ENCODE measurements at places on chromosomes 12 and 14. TPM values are rescaled to one million over a fixed set of nuclear protein-coding genes. Genes with fewer than 3 reads are reported as not detected.

TMEM30B gene
- 5.6 TPM for total RNA-seq

GRCh38 chr12:58419196-58419760 is 477.9 kb downstream of the ATP23 start:
- no peaks in the 10 kb centered on the region for H3K4me1 ChIP-seq
- H3K27ac ChIP-seq, result no peak overlapping the region
- no peaks in the 10 kb centered on the region for H3K27me3 ChIP-seq
- H3K36me3 ChIP-seq, result no peaks in the 10 kb centered on the region
- H3K4me3 ChIP-seq, result no peak overlapping the region

SSTR1 gene
- total RNA-seq, result not detected

DNA sequence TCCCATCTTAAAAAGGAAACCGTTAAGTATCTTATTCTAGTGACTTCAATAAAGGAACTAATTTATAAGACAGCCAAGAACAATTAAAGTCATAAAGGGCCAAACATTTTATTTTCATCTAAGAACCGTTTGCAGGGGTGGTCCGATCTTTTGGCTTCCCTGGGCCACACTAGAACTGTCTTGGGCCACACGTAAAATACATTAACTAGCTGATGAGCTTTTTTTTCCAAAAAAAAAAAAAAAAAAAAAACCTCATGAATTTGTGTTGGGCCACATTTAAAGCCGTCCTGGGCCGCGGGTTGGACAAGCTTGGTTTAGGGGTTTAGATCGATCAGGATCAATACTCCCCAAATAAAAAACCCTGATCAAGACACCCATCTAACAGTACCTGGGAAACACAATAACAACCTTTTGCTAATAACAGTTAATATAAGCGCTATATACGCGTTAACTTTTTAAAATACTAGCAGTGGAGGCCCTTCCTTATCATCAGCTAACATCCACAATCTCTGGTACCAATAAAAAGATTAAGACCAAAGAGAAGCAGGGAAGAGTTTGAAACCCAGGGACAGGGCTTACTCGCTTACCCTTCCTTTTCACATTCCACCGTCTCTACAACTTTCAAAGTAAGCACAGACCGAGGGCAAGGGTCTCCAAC is 1.1 kb downstream of the NAP1L1 start:
- peak overlapping the region; percentile 100 for H3K27ac ChIP-seq
- DNase-seq, result no peak
- peaks cover 27% of the 10 kb centered on the region for H3K4me1 ChIP-seq
- no peaks in the 10 kb centered on the region for H3K27me3 ChIP-seq

STXBP6 gene
- not detected for total RNA-seq

Measured in naive thymus-derived CD4-positive, alpha-beta T cell (primary cell).